ENCODE measurements at places on chromosomes 12 and 14.
A peak's percentile ranks its signal among the peaks of the same experiment; 100 is the strongest.

GRCh38 chr12:131195796-131196195, 242.1 kb downstream of the ADGRD1 start:
- DNase-seq: no peak

- DNase-seq: no peak
Observed at GRCh38 chr12:109752117-109753053, 38.8 kb downstream of the FAM222A start.

- DNase-seq: no peak
Observed at GRCh38 chr12:128178565-128178964, 88.4 kb upstream of the TMEM132C start.

DNA sequence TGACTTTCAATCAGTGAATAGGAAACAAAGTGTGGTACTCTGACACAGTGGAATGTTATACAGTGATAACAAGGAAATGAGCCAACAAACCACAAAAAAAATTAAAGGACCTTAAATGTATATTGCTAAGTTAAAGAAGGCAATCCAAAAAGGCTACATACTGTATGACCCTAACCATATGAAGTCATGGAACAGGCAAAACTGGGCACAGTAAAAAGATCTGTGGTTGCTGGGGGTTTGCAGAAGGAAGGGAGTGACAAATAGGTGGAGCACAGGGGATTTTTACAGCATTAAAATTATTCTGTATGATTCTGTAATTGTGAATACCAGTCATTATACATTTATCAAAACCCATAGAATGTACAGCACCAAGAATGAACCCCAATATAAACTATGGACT, 112.6 kb downstream of the KCNC2 start:
- no peak for DNase-seq

- DNase-seq: no peak
Observed at GRCh38 chr12:94805749-94806529, 155.6 kb upstream of the TMCC3 start.

DNA sequence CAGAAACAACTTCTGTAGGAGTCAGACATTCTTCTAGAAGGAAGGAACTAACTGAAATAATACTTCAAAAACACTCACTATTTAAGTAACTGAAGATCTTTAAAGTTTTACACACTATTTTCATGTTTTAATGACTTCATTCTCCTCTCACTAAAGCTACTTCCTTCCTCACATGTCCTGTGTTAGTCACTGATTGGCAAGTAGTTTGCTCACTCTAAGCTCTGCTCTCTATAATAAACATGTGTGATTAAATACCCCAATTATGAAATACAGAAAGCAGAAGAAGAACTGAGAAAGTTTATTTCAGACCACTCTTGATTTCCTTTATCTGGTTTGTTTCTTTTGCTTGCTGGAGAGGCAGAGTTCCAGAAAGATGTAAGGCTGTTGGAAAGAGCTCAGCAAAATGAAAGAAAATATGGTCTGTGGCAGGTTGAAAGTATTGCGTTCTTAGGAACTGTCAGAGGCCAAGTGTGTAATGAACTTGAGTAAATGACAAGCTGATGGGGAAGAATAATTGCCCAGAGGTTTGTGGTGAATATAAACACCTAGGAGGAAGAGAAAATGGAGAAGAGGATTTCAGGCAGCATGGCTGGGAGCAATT, 522.0 kb upstream of the SEL1L start:
- no peak for DNase-seq

GRCh38 chr12:103769240-103769945, 71.6 kb downstream of the NT5DC3 start:
- no peak for DNase-seq

DNA sequence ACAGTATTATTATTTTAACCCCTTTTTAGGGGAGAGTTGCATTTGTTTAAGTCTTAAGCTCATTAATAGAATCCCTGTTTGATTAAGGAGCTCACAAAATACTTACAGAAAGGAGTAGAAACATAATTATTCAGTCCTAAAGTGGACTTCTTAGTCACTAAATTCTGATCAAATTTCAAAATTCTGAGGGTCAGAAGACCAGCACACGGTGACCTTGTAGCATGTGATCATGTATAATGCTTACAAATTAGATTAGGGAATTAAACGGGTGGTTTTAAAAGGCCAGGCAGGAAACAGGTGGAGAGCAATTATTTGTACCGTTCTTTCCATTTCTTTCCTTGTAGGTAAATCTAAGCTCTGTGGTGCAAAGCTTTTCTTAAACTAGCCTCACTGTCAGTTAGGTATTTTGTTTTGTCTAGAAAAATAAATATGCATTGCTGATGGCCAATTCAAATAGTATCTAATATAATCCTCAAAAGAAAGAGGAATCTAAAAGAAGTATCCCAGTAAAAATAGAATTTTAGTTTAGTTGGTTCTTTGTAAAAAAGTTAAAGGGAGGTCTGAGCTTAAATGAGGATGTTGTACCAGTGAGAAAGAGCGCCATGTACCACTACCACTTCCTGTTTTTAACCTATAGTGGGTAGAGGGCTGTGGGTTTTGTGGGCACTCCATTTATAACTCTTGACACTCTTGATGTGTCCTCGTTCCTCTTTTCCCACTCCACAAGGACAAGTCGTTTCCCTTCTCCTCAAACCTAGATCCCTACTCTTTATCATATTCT, 51.1 kb downstream of the SLC38A1 start:
- DNase-seq: no peak

GRCh38 chr14:50619569-50620141, 48.5 kb downstream of the SAV1 start:
- DNase-seq: no peak

DNA sequence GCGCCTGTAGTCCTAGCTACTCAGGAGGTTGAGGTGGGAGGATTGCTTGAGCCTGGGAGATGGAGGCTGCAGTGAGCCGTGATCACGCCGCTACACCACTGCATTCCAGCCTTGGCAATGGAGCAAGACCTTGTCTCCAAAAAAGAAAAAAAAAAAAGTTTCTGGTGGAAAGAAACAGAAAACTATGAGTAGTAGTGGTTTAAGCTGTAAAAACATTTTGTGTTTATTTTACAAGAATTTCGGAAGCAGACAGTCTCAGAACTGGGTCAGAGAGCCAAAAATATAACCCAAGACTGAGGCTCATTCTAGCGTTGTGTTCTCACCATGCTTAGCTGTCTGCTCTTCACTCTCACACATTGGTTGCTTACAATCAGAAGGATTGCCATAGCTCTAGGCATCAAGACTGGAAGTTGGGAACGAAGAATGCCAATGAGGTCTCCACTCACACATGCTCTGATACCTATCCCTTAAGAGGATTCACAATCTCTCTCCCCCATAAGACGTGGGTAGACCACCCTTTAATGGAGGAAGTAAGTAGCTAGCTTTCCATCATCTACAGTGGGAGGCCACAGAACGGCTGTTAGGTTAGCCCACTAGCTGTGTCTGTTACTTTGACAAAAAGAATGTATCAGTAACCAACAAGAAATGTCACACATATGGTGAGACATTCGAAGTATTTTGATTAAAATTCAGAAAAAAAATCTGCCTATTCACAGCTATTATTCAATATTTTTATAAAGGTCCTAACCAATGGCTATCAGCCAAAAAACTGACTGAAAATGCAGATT, 117.6 kb upstream of the RASSF8 start:
- no peak for DNase-seq

DNA sequence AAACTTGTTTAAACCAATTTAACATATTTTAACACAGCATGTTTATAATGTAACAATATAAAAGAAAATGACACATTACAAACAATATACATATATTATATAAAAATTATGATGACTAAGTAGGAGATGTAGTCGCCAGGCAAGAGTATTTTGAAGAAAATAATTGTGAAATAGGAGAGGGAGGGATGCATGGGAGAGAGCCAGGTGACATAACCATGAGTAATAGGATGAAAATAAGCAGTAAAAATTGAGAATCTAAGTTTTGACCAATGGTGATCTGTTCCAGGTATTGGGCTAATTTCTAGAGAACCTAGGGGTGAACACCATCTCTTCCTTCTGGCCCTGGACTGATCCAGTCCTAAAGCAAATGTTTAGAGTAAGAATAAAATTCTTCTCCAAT, 315.2 kb upstream of the G2E3 start:
- no peak for DNase-seq

DNA sequence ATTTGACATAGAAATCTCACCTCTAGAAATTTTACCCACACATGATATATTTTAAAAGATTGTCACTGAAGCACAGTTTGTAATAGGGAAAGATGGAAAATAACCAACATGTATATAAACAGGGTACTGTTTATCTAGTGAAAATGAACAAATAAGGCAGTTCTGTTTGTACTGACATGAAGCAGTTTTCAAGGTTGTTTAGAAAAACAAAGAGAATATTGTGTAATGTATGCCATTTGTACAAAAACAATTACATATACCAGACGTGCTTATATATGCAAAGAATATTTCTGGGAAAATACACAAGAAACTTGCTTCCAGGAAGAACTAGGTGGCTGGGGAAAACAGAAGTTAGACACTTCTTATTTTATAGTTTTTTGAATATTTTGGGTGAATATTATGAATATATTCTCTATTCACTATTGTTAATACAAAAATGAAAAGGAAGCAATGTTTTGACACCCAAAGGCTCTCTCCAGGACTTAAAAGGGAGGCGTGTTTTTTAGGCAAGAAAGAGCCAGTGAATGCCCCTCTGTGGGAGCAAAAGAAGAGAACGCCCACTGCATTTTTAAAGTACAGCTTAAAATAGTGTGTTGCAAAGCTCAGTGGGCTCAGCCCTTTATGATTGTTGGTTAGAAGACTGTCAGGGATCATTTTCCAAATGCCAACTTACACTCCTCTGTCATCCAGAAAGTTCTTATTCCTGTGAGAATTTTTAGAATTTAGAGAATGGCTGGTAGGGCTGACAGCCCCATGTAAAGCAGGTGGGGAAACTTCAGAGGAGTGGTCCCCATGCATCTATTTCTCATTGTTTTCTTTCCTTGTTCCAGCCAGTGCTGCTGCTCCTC, 59.6 kb upstream of the FERMT2 start:
- no peak for DNase-seq

GRCh38 chr14:101030586-101030985, 127.1 kb upstream of the RTL1 start:
- no peak for DNase-seq

GRCh38 chr12:2294651-2295475, 242.1 kb downstream of the CACNA1C start:
- no peak for DNase-seq

DNA sequence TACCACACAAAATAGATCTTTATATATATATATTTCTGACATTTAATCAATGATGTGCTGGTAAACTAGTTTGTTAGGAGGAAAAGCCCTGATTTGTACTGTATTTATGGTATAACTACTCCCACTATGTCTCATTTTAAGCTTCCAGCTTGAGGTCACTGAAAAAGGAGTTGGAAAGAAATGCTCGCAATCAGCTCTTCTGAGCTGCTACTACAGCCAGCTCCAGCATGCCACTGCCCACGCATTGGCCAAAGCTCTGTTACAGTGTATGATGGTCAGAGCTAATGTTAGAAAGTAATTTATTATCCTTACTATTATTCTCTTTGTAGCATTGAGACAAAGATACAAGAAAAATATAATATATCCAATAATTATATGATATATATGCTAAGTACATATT, 55.0 kb upstream of the PCED1B start:
- no peak for DNase-seq

DNA sequence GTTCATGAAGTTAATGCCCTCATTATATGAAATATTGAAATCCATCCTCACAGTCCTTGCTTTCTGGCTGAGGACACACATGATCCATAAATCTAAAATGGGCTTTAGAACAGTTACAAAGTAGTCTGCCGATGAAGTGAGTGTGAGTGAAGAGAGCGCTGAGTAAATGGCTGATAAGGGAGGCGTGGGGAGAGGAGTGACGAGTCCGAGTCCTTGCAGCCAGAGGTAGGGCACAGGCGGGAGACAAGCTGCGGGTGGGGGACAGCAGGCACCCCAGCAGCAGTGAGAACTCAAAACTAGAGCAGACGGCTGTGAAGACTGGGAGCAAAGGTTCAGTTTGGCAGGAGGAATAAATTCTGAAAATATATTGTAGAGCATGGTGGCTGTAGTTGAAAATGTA, 140.1 kb upstream of the ATP2B1 start:
- no peak for DNase-seq

- DNase-seq: peak; percentile 70
Observed at GRCh38 chr14:68627868-68628604, 164.8 kb downstream of the ZFP36L1 start.

GRCh38 chr14:98694541-98694940, 577.5 kb downstream of the BCL11B start:
- DNase-seq: no peak

- no peak for DNase-seq
Observed at GRCh38 chr12:14826491-14826890, 12.5 kb upstream of the SMCO3 start.

DNA sequence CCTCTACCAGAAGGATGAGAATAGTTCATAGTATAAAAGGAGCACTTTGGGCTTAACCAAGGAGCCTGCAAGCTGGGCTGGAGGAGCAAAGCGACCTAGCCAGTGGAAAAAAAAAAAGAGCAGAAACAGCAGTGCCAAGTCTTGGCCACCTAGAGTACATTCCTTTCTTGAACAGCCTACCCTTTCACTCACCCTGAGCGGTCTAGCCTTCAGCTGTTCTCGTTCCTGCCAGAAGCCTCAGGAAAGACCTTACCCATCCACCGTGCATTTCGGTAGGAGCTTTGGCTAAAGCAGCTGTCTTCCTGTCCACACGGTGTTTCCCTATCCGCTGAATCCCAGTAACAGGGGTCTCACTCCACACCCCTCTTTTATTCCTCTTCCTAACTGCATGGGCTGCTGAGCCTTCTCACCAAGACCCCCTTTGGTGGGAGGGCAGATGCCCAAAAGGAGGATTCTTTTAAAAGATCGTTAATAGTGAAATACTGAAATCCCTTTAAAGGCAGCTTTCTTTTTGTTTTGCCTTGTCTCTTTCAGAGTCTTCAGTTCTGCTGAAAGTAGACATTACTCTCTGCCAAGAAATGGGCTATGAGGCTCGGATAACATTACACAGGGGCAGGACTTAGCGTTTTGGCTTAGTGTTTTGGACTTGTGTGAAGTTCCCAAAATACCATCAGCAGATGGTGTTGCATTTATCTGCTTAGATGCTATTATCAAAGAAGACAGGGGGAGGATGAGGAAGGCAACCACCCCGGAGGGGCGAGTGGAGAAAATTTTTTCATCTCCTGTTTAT, 88.5 kb upstream of the METAP2 start:
- DNase-seq: no peak

GRCh38 chr12:122985338-122986257, 5.1 kb downstream of the ARL6IP4 start:
- DNase-seq: no peak

GRCh38 chr12:108553799-108554198, 7.2 kb downstream of the SART3 start:
- DNase-seq: no peak

GRCh38 chr12:33605757-33606156, 166.1 kb upstream of the SYT10 start:
- DNase-seq: no peak

- DNase-seq: no peak
Observed at GRCh38 chr12:127516467-127516866, 750.5 kb upstream of the TMEM132C start.

GRCh38 chr12:14211947-14212387, 153.5 kb upstream of the ATF7IP start:
- DNase-seq: no peak

GRCh38 chr14:79383031-79383430, 828.3 kb downstream of the DIO2 start:
- DNase-seq: no peak

- no peak for DNase-seq
Observed at GRCh38 chr14:77598366-77599070, 17.9 kb downstream of the SPTLC2 start.
